ENCODE measurements at places on chromosomes 1 and 21.

DNA sequence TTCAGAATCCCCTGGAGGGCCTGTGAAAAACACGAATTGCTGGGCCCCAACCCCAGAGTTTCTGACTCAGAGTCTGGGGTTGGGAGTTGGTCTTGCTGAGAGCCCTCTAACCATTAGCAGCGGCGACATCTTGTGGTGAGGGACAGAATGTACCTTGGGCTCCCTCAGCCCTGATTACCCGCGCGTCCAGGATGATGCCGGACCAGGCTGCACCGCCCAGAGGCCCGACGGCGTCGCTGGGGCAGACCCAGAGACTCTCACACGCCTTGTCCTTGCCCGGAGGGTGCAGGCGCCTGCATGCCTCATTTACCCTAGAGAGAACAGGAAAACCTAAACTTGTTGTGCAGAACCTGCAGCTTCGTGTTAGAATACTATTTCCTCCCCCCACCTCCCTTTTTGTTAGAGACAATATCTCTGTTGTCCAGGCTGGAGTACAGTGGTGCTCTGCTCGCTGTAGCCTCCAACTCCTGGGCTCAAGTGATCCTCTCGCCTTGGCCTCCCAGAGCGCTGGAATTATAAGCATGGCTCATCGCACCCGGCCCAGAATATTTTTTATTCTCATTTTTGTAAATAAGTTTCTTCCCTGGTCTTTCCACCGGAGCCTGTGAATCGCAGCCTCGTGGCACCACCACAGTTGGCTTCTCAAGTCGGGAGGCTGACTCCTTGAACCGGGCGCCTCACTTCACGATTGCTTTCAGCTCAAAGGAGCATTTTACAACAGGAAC is 22.2 kb upstream of the RD3 start:
- peak; percentile 95 for DNase-seq

DNA sequence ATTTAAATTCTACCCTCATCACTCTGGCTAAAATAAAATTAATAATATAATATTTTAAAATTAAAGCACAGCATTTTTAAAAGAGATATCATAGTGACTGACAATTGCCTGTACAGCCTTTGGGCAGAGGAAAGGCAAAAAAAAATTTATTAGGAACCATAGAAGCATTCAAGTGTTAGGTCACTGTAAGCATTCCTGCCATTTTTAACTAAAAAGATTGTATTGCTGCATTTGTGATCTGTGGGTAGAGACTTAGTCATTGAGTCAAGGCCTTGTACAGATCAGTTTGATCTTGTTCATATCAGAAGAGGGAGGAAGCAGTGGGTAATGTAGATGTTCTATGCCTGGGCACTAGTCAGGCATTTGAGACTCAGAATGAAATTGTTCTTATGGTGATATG is 109.9 kb downstream of the LYPLAL1 start:
- DNase-seq = no peak

DNA sequence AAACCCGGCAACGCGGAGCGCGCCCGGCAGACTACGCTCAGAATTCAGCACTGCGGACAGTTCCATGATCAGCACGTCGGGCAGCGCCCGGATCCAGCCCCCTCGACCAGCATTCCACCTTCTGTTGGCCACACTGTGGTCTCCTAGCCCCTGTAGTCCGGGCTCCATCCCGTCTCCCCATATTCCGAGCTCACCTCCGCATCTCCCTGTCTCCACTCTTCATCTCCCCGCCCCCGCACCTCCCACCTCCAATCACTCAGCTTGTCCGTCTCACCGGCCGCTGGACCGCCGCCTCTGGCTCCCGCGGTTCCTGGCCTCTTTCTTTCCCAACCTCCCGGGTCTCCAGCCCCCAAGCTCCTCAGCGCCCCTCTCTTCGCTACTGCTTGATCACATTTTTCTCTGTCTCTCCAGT is 500 bp downstream of the EPHA10 start:
- peak; percentile 89 for DNase-seq

DNA sequence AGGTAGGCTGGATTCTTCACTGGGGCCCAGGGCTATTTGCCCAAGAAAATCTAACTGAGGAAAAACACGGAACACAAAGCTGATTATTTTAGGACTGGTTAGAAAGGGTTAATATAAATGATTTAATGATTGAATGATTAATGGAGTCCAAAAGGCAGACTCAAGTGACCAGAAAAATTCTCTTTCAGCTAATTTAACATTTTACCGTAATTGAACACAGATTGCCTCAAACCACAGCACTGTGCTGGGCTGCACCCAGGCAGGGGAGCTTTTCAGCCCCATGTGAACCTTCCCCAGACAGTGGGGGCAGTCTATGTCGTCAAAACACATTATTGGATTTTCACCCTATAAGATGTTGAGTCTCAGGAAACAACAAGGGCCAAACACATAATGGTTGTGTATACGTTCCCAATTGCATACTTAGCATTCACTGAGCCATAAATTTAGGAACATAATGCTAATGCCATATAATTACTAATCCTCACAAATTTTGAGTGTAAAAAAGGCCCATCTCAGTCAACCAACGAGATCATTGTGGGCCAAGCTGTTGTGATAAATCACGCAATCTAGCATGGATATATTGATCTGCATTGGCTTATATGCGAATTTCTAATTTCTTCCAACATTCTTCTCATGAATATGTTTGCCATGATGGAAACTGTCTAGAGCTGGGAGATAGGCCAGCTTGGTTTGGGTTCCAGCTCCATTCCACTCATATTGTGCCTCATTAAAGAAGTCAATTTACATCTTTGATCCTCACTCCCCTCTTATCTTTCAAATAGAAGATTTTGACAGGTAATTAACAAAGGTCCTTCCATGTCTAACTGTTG is 27.7 kb downstream of the DSCAM start:
- no peak for DNase-seq

GRCh38 chr1:8078176-8078671 is 52.1 kb upstream of the ERRFI1 start:
- DNase-seq = no peak

DNA sequence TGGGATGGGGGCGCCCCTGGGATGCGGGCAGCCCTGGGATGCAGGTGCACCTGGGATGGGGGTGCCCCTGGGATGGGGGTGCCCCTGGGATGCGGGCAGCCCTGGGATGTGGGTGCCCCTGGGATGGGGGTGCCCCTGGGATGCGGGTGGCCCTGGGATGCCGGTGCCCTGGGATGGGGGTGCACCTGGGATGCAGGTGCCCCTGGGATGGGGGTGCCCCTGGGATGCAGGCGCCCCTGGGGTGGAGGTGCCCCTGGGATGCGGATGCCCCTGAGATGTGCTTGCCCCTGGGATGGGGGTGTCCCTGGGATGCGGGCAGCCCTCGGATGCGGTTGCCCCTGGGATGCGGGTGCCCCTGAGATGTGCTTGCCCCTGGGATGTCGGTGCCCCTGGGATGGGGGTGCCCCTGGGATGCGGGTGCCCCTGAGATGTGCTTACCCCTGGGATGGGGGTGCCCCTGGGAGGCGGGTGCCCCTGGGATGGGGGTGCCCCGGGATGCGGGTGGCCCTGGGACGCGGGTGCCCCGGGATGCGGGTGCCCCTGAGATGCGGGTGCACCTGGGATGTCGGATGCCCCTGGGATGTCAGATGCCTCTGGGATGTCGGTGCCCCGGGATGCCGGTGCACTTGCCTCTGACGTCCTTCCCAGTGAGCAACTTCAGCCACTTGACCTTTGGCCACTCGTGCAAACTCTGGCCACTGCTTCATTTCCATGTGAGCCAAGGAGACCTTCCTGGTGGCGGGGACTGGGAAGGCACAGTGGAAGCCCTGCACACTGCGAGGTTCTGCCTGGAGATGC is 37.3 kb upstream of the SLC19A1 start:
- DNase-seq = no peak

GRCh38 chr21:16302851-16303282 is 573.1 kb downstream of the USP25 start:
- peak; percentile 54 for DNase-seq

DNA sequence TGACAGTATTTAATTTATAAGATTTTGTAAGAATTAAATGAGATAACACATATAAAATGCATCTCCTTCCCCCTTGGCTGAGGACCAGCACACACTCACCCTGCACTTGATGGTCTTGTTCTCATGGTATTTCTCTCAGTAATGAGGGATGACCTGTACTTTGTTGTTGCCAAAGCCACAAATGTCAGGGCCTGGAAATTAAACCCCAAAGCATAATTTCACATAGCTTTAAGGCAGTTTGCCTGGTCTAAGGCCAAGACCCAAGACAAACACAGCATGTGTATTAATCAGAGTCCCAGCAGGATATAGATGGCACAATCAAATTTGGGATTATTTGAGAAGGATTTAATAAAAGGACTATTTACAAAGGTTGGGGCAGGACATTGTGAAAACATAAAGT is 48.6 kb upstream of the EPS15 start:
- no peak for DNase-seq

DNA sequence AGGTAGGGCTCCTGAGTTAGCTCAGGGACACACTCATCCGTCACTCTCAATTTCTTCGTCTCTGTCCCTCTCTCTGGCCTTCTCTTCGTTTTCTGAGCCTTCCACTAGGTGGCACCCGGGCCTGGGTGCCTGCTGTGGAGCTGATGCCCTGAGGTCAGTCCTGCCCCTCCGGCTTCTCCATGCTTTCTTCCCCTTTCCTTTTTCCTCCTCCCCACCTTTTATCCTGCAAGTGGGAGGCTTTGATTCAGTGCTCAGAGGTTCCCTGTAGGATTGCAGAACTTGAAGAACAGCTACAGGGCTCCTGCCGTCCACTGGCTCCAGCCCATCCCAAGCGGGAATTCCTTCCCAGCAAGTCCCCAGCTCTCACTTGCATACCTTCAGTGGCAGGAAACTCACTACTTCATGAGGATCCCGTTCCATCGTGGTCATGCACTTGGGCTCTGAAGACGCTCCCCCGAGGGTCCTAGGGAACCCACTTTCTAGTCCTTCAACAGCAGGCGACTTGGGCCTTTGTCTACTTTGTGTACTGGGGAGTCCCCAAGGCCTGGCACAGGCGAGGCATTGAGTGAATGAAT is 45.6 kb downstream of the SRRM1 start:
- peak; percentile 85 for DNase-seq

DNA sequence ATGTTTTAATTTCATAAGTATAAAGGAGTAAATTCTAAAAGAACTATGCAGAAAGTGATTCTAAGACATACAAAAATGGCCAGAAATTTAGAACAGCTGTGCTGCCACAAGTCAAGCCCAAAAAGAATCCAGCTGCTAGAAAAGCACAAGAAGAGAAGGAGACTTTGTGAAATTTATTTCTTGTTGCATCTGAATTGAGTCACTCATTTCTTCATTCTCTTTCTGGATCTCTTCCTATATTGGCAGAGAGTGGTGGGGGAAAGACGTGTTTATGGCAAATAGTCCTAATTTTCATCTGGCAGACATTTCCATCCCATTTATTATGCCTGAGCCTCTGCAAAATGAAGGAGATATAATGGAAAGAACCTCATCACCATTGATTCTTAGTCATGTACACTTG is 139.6 kb upstream of the CTTNBP2NL start:
- DNase-seq = no peak

- DNase-seq = peak; percentile 42
Measured at GRCh38 chr1:150875197-150876118, 941 bp downstream of the ARNT start.

- DNase-seq = no peak
Measured at GRCh38 chr21:32044205-32045180, 171.7 kb downstream of the HUNK start.

GRCh38 chr1:11550664-11551283 is 71.8 kb downstream of the DISP3 start:
- DNase-seq = peak; percentile 95

DNA sequence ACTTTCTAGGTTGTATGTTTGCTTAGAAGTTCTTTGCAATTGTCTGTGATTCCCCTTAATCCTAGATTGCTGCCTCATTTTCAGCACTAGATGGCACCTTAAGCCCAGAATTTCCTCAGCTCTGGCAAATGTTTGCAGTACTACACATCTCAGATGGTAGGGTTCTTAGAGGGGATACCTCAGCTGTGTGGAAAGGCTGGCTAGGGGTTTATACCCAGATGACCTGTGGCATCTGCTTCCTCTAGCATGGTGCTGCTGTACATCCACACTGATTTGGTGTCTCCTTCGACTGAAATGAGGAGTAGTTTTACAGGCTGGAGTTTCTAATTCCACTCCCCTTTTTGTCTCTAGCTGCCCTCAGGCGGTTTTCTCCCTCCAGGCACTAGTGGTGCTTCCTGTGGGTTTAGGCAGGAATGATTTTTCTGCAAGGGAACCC is 23.5 kb downstream of the ASB17 start:
- DNase-seq = peak; percentile 54

- DNase-seq = no peak
Measured at GRCh38 chr1:215043401-215043800, 39.1 kb upstream of the KCNK2 start.

GRCh38 chr21:21373969-21374368 is 375.8 kb downstream of the NCAM2 start:
- peak; percentile 10 for DNase-seq

DNA sequence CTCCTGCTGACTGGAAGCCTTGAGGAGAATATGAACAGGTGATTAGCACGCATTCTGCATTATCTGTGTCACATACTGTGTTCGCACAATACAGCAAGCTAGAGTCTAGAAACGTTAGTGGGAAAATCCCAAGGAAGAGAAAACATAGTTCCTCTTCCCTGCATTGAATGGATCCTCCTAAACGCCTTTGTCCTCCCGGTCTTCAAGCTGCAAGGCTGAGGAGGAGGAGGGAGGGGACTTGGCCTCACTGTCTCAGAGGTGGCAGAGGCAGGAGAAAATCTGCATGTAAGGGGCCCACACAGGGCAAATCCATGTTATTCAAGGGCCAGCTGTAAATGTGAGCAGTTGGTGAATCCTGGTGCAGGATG is 34.4 kb downstream of the WNT9A start:
- DNase-seq = no peak

- DNase-seq = peak; percentile 62
Measured at GRCh38 chr21:44294391-44295162, 5.3 kb upstream of the PFKL start.

DNA sequence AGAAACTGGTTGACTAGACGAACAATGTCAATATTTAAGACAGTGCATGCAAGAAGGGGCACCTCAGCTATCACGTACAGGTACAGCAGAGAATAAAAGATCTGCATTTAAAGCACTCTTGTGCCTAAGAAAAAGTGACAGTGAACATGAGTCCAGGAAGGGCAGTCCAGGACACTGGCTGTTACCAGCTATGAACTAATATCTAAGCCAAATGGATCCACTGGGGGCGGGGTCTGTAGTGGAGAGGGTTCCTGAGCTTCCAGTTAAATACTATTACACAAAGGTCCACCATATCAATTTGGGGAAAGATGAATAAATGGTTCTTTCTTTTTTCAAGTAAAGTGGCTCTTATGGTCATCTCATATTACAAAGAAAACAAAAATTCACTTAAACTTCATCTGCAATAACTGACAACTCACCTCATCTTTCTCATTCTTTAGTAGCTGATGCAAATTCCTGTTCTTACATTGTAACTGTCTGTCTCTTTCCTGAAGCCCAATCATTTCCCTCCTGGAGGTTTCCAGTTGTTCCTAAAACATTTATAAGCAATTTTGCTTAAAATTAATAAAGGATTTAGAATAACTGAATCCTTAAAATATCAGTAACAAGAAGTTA is 24.5 kb downstream of the SSX2IP start:
- DNase-seq = no peak

DNA sequence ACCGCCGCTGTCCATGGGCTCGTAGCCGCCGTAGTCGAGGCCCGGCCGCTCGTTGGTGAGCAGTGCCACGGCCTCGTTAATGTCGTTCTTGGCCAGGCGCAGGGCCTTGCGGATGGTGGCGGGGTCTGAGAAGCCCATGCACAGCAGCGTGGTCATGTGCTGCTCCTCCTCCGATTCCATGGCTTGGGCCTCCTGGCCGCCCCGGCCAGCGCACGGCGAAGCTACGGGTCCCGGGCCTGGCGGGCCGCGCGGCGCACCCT is 300 bp downstream of the USP24 start:
- DNase-seq = peak; percentile 52

- DNase-seq = no peak
Measured at GRCh38 chr1:213761845-213762407, 225.8 kb upstream of the PROX1 start.

All from hematopoietic multipotent progenitor cell treated with erythropoietin and hydrocortisone succinate and interleukin-3 and kit ligand, for 6 days (in vitro differentiated cells).